ENCODE measurements at places on chromosomes 3 and 15. TPM values are rescaled to one million over a fixed set of nuclear protein-coding genes. Genes with fewer than 3 reads are reported as not detected.

- peak; percentile 66 for DNase-seq
These were observed 511.3 kb downstream of the SHQ1 start for GRCh38 chr3:72336821-72337479.

DNA sequence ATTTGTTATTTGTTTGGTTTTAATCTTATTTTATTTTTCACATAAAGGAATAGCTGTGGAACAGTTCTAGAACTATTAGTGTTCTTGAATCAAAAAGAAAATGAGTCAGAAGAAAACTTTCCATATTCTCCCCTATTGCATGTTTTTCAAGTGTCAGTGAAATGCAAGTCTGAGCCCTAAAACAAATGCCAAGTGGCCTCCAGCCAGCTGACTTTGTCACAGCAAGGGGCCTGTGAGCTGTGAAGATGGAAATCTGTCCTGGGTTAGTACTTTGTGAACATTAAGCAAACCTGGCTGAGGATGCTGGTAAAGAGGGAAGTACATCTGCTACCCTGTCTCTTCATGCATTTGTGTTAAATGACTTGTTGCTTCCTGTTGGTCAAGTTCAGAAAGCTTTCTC, 14.2 kb downstream of the LRRC49 start:
- DNase-seq = no peak

GRCh38 chr3:155790272-155790925, 15.7 kb downstream of the C3orf33 start:
- peak; percentile 6 for DNase-seq

- no peak for DNase-seq
These were observed 2.8 kb upstream of the FILIP1L start for GRCh38 chr3:100117093-100117492.

DNA sequence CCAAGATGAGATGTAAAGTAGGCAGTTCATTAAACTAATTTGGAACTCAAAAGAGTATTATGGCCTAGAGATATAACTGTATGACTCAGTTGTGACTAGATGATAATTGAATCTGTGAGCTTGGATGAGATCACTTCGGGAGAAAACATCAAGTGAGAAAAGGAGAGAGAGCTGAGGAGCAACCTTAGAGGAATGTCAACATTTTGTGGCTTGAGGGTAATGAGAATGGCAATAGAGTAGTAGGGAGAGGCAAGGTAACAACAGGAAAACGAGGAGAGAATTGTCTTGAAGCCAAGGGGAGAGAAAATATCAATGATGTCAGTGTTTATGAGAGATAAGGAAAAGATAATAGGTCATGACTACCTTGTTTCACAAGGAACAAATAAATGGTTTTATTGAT, 580.2 kb downstream of the NLGN1 start:
- DNase-seq = no peak

DNA sequence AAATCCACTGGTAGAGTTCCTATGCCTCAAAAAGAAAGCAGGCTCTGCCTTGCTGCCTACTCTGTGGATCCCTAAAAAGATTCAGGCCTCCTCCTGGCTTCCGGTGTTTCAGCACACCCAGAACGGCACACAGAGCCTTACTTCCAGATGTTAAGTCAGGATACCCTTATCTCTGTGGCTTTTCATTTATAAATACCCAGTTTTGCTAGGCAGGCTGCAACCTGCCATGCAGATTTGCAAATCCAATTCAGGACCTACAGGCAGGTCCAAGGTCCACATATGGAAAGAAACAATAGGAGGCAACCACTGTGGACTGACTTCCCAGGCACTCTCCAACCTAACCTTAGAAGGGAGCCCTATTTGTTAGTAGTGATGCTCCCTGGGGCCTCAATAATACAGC, 30.7 kb downstream of the EFL1 start:
- DNase-seq = peak; percentile 8

GRCh38 chr3:176872771-176873209, 324.5 kb downstream of the TBL1XR1 start:
- peak; percentile 87 for DNase-seq

DNA sequence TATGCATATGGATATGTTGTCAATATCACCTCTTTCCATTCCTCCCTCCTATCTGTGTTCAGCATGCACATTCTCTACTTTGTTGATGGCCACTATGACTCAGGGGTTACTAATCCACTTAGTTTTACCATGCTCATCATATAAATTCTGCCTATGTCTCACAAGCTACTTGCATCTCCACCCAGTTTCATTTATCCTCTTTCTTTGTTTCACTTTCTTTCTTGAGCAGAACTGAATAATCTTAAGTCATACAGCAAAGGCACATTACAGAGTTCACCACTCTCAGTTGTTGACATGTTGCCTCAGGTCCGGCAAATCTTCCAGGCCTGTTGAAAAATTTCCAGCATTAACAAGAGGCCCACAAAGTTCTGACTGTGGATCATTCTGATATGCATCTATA, 71.5 kb downstream of the SSR3 start:
- DNase-seq = no peak

GRCh38 chr3:45950686-45951600, 7.7 kb downstream of the CXCR6 start:
- no peak for DNase-seq

- DNase-seq = peak; percentile 44
These were observed at the start of gene CCDC80 for GRCh38 chr3:112640930-112641801. TSS of gene CCDC80 (minus strand) at chr3:112641143. CDS start at chr3:112639905, 1,238 bp downstream.

DNA sequence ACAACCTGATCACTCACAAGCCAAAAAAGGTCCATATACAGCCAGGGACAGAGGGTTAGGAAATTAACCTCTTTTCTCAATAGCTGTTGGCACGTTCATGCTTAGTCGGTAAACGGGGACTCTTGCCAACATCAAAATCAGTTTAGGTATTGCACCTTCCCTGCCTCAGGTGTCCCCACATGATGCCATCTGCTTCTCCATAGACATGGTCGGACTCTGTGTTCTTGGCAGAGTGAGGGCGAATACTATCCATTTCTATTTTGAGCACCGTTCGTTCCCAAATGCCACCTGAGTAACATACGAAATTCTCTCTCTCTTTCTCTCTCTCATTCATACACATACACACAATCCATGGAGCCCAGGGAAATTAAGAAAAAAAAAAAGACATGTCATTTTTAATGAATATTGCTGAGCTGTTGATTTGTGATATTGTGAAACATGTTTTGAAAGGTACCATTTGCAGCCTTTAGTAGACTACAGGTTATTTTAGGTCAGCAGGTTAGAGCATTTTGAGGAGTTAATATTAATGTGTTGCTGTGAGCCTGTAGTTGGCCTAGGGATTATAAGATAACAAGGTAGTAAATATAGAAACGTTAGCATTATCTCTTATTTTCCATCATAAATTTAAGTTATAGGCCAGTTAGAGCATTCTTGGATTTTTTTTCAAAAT, 78.5 kb downstream of the GHSR start:
- no peak for DNase-seq

GRCh38 chr3:125479091-125479490, 40.9 kb downstream of the SNX4 start:
- no peak for DNase-seq

GRCh38 chr3:182078316-182078715, 366.6 kb downstream of the SOX2 start:
- DNase-seq = peak; percentile 27

GRCh38 chr3:23685541-23686258, 120.1 kb upstream of the UBE2E1 start:
- peak; percentile 17 for DNase-seq

DNA sequence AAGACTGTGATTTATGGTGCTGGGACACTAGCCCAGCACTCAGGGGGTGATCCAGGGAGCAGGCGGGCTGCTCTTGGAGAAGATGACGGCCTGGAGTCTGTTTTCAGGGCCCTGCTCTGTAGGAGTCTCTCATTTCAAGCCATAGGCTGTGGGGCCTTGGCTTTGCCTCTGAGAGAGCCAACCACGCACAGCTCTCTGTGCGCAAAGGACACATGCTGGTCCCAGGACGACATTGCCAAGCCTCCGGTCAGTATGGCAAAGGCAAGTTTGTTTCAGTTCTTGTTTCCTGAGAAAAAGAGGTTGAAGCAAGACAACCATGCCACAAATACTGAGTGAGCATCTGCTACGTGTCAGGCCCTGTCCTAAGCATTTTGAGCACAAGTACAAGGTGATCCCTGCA, 197.1 kb downstream of the EPHB1 start:
- no peak for DNase-seq

DNA sequence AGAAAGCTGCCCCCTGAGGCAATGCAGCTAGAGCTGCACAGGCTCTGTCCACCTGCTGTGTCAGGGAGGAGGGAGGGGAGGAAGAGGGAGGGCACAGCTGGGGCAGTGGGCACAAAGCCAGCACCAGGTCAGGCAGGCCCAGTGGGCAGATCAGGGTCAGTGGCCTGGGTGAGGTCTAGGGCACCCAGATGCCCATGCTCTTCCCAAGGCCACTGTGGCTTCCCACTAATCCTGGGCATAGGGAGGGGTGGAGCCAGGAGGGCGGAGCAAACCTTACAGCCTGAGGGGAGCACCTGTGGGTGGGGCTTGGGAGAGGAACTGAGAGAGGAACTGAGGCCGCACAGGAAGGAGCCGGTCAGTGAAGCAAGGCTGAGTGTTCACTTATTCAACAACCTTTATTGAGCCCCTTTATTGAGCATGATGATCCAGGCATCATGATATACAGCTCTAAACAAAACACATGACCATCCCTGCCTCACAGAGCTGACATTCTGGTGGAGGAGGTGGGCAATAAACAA, 55.0 kb downstream of the RHCG start:
- no peak for DNase-seq

- no peak for DNase-seq
These were observed 29.5 kb downstream of the FAM43A start for GRCh38 chr3:194715022-194715800.

DNA sequence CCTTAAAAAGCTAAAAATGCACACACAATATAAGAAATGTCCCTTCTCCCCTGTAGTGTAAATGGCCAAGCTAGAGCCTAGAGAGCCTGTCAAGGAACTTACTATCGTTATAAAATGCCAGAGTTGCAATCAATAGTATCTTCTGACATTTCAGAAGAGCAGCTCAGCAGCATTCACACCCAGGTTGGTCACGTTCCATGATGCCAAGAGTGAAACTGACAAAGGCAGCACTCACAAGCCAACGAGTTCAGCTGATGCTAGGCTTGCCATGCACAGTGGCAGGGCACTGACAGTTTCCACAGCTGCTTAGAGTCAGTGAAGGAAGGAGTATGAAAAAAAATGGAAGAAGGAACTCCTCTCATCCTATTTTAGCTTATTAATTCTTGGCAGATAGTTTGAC, 331.4 kb upstream of the CCDC54 start:
- DNase-seq = no peak

- DNase-seq = no peak
These were observed 12.7 kb downstream of the TGM4 start for GRCh38 chr3:44887101-44887500.

DNA sequence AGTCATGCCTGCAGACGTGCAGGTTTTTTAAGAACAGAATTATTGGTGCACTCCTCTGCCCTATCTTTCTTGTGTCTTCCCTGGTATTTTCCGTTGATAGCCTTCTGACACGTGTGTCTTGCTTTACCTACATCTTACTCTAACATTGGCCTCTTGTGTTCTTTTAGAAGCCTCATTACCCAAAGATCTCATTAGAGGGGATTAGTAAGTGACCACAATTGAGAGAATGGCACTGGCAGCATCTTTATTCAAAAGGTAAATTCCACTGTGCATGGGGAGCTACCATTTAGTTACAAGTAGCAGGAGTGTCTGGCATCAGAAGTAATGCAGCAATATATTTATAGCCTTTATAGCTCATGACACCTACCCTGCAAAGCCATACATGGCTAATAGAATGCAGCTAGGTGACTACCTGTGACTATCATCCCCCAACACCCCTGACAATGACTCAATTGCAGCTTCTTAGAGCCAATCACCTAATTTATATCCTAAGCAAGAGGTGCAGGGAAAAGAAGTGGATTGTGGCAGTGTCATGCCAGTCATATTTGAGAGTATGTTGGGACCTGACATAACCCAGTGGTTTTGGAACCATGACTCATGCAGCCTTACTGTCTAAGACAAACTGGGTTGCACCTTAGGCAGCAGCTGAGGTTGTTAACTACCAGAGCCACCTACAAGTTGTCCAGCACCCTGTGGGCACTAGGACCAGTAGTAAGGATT, 164.8 kb downstream of the GRM7 start:
- no peak for DNase-seq

DNA sequence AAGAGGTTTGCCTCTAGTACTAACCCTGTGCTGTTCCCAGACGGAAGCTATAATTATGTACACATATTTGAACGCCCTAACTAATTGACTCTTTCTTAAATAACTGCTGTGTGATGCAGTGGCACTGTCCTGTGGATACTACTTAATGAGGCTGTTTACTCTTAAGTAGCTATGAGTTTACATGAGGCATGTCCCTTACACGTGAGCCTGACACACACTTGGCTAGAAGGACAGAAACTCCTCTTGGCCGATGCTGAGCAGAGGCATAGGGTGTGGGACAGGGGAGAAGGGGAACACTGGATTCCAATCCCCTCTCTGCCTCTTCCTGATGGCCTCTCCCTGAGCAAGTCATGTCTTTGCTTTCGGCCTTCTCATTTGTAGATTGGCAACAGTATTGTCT, 21.9 kb downstream of the EHD4 start:
- DNase-seq = no peak

DNA sequence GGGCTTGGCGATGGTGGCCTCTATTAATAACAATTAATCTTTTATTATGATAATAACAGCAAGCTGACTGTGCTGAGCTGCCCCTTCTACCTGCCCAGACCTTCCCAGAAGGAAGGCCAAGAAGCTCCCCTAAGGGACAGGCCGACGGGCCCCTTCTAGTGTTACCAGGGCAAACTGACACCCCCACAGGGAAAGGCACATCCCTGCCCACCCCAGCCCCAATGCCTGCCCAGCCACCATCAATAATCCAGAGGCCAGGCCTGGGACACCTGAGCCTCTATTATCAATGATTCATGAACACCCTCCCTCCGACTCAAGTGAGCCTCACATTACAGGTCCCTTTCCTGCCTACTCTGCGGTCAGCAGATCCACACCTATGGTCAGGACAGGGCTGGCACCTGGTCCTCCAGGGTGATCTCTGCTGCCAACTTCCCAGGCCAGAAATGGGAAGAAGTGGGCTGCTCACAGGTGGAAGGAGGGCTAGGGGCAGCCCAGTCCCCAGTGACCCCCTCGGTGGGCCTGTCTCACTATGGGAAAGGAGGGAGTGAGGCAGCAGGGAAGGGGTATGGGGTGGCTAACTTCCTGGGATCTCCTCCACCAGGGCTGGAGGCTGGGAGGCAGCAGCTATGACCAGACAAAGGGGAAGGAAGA, 1.8 kb downstream of the TWF2 start:
- DNase-seq = no peak

DNA sequence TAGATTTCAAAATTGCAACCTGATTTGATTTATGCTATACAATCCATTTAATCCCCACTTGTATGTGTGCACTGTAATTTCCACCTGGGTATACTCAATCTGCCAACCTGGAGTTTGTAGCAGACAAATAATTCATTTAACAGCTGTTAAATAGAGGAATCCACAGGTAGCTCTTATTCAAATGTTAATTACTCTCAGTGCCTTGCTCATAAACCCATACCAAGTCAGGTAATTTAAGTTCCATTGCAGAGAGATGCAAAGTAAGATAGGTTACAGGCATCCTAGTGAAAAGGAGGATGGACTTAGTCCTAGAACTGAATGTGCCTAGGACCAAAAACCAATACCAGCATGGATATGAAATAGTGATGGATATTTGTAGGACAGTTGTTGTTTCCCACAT, 674.2 kb downstream of the TBL1XR1 start:
- DNase-seq = peak; percentile 39

The CCDC32 gene
- total RNA-seq = 15.4 TPM

The CLDN11 gene
- 8.1 TPM for total RNA-seq

The ZNF385D gene
- total RNA-seq = 2.4 TPM
